ENCODE measurements at places on chromosomes 16 and 17.

- DNase-seq: no peak
These were observed 6.9 kb downstream of the PHOSPHO1 start for GRCh38 chr17:49223517-49224197.

GRCh38 chr16:65213866-65214595 lies 92.2 kb upstream of the CDH11 start:
- no peak for DNase-seq

DNA sequence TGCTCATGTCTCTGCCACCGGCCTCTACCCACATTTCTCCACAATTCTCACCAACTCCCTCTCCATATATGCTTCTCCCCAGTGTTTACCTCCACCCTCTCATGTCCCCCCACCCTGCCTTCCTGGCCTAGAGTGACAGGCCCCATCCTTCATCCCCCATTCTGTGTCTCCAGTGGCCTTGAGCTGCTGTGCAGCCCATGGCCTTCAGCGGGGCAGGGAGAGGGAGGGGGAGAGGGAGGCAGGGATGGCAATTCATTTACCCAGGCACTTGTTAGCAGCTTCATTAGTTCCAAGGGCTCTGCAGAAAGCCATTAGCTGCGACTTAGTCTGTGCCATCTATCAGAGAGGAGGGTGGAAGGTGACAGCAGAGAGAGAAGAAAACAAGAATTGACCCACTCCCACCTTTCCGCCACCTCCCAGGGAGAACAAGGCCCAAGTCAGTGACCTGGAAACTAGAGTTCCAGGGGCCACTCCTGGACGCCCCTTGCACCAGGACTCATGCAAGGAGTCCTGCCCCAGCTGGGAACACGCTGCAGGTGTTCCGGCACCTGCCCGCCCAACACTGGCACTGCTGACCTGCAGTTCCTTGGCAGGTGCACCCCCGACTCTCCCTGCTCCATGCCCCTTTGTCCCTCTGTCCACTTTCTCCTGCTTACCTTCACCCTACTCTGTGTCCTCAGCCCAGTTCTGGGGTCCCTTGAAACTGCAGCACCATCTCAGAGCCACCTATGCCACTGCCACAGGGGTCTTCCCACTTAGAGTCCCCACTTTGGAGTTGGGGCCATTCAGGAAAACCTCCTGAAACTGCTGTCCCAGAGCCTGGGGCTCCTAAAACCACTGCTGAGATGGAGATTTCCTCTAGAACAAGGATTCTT lies 23.5 kb upstream of the PYY start:
- no peak for DNase-seq

- DNase-seq: no peak
These were observed 22.2 kb upstream of the DNAH17 start for GRCh38 chr17:78599419-78599818.

DNA sequence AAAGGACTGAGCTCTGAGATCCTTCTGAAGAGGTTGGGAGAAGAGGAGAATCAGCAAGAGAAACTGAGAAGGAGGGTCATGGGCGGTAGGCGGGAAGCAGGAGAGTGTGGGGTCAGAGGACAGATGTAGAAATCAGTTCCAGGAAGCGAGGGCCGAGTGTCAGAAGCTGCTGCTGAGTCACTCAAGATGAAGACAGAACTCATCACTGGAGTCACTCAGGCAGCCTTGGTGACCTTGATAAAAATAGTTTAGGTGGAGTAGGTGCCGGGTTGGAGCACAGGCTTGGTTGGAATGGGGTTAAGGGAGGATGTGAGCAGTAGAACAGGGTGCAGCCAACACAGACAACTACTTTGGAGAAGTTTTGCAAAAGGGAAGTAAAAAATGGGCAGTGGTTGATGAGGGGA lies 6.1 kb upstream of the ITGAM start:
- no peak for DNase-seq

DNA sequence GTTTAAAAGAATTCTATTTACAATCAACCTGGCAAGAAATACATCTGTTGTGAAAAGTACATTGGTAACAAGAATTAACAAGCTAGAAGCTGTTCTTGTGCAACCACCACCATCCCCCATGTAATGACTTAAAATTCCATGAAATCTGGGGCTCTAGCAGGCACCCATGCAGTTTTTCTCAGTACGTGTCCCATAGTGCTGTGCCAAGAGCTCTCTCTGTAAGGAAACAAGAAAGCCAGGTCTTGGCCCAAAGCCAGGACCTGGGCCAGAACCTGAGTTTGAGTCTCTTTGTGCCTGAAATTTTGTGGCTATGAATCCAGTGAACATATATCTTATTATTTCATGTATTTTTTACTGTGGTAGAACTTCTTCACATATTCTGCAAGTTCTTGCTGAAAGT lies 46.6 kb downstream of the NUP93 start:
- no peak for DNase-seq

DNA sequence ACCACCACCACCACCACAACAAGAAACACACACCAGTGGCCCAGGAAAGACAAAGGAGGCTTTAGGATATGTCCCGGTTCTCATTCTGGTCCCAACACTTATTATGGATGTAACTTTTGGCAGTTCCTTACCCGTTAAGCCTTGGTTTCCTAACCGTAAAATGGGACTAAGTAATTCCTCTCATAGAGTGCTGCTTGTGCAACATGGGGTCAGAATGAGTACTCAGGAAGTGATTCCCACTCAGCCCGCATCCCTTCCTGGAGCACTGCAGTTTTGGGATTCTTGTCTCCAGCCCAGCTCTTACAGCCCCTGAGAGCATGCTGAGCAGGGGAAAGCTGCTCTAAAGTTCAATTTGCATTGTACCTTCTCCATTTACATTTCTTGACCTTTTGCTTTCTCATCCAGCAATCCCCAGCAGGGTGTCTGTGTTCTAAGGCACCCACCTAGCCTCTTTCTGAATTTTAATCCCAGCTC lies 262.6 kb downstream of the PRKCA start:
- DNase-seq: no peak

GRCh38 chr16:79595931-79596450 lies 4.5 kb downstream of the MAF start:
- DNase-seq: no peak

DNA sequence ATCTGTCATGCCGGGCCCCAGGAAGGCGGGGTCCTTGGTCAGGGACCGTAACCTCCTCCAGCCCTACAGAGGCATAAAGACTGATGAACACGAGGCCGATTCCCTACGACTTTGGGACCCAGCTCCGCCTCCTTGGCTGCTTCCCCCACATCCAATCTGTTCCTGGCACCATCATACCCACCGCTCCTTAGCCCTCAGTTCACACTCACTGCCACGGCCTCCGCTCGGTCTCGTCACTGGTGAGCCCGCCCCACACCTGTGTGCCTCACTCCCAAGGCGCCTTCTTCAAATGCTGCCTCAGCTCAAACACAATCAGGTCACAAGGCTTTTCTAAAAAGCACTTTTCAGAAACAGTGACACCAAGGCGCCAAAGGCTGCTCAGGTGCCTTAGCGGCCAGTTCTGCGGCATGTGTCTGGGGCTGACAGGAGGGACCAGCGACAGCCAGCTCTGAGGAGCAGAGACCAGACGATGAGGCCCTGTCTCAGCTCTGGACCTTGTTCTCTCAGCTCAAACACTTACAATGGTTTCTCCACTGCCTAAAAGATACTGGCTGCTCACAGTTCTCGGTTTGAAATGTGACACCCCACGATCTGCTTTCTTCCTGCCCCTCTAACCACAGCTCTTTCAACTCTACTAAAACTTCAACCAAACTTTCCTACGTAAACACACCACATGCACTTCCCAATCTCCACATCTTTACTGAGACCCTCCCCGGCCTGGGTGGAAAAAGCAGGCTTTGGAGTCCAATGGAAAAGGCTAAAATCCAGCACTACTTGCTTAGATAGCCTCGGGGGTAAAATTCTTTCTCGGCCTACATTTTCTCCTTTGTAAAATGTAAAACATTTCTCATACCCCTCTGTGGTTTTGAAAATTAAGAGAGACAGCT lies 33.2 kb downstream of the CYB5D2 start:
- DNase-seq: no peak
